ENCODE measurements at places on chromosomes 12 and 14.
A peak's percentile ranks its signal among the peaks of the same experiment; 100 is the strongest.

DNA sequence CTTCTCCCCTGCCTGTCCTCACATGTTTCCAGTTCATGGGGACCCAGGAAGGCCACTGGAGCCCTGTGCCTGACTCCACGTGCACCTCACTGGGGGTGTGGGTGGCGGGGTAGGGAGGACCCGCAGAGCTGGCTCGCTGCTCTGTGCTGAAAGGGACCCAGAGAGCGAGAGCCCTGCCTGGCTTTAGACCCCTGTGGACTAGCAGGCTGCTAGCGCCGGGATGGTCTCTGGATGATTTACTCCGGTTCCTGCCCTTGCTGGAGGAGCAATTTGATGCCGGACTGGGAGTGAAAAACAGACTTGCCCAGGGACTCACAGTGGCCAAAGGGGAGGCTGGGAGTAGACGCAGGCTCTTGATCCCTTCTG, 49.0 kb downstream of the NTF3 start:
- DNase-seq = no peak

DNA sequence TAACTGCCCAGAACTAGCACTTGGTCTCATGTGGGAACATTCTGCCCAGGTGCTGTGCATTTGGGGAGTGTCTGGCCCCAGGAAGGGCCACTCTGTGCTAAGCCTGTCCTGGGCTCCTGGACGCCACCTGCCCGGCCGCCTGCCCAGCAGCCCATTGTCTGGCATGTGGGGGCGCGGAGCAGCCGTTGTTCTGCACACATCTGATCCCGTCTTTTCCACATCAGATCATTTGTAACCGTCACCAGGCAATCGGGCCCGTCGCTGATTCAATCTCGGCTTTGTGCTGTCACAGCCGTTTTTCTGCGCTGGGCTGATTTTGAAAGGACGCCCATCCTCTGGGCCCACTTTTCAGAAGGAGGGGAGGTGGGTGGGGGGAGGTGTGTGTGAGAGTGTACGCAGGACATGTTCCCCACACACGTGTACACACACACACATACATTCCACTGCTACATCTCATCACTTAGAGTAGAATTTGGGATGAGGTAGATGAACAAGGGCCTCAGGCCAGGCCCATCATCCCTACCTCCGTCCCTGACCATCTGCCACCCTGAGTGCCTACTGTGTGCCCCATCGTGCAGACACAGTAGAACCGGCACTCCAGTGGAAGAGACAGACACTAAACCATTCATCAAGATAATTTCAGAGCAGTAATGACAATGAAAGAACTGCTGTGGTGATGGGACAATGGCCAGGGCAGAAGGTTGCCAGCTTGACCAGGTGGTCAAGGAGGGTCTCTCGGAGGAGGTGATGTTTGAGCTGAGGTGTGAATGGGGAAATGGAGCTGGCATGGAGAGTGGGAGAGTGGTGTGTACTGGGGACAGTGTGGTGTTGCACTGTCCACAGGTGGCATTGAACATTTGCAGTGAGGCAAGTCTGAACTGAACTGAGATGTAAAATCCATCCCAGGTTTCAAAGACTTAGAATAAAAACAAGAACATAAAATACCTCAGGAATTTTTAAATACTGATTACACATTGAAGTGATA, 19.0 kb downstream of the FAM222A start:
- no peak for DNase-seq

DNA sequence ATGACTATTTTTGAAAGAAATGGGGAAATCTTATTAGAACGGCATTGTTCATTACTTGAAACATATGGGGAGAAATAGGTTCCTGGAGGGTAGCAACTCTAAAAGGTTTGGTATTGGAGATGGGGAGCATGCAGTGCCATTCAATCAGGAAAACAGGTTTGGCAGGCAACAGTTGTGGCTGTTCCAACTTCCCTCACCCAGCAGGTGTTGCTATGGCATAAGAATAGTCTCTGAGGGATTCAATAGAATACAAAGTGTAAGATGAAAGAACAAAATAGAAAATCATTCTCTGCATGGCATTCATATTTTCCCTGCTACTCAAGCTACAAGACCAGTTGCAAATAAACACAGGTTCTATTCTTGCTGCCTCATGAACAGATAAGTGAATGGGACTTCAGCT, 393.3 kb upstream of the RPL10L start:
- DNase-seq = peak; percentile 29

- no peak for DNase-seq
These were observed 326.6 kb upstream of the PRICKLE1 start for GRCh38 chr12:42916143-42916542.

DNA sequence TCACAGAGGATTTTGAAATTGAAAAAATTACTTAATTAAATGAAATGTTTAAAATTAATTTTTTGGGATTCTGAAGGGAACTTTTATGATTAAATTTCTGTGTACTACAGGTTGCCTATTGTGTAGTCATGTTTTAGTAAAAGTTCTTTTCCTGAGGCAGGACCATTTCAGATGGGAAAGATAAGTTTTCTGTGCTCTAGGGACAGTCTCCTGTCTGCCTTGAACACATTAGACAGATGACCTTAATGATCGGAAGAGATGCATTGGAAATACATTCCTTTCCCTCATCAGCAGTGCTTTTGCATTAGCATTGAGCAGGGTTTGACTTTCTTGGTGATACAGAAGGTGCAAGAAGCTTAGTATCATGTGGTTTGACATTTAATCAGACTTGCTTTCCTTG, 28.1 kb downstream of the CRADD start:
- DNase-seq = no peak

Data from NCI-H1105 (cell line).